Heart left ventricle (tissue), 16 donors: ENCODE measurements at places on chromosomes 12 and 14. TPM values are rescaled to one million over a fixed set of nuclear protein-coding genes. Genes with fewer than 3 reads are reported as not detected.

KCNMB4 gene
- total RNA-seq = 1.6 TPM

- no peak overlapping the region for H3K27ac ChIP-seq
- no peaks in the 10 kb centered on the region for H3K27me3 ChIP-seq
- H3K36me3 ChIP-seq = no peaks in the 10 kb centered on the region
- H3K4me1 ChIP-seq = peaks cover 27% of the 10 kb centered on the region
- no peak overlapping the region for H3K4me3 ChIP-seq
Observed at GRCh38 chr12:52278575-52279421, 4.4 kb downstream of the KRT86 start.

- no peaks in the 10 kb centered on the region for H3K27me3 ChIP-seq
- no peak overlapping the region for H3K27ac ChIP-seq
- no peak overlapping the region for H3K4me3 ChIP-seq
- H3K4me1 ChIP-seq = no peaks in the 10 kb centered on the region
- DNase-seq = no peak
Observed at GRCh38 chr12:68259318-68259940, 6.0 kb upstream of the IL22 start.

LIN7A gene
- total RNA-seq = 20.1 TPM

DNA sequence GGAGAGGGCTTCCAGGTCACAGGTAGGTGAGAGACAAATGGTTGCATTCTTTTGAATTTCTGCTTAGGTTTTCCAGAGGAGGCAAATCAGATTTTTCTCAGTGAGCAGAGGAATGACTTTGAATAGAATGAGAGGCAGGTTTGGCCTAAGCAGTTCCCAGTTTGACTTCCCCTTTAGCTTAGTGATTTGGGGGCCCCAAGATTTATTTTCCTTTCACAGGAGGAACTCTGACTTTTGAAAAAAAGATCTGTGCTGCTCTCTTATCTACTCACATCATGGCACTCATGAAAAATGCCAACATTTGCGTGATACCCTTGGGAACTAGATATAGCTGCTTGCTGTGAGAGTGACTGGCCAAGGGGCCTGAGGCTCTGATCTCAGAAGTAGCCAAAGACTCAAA, 58.0 kb upstream of the EVL start:
- no peaks in the 10 kb centered on the region for H3K27me3 ChIP-seq
- no peaks in the 10 kb centered on the region for H3K36me3 ChIP-seq
- no peaks in the 10 kb centered on the region for H3K4me1 ChIP-seq
- no peak for DNase-seq
- H3K4me3 ChIP-seq = no peak overlapping the region
- H3K27ac ChIP-seq = no peak overlapping the region

DNA sequence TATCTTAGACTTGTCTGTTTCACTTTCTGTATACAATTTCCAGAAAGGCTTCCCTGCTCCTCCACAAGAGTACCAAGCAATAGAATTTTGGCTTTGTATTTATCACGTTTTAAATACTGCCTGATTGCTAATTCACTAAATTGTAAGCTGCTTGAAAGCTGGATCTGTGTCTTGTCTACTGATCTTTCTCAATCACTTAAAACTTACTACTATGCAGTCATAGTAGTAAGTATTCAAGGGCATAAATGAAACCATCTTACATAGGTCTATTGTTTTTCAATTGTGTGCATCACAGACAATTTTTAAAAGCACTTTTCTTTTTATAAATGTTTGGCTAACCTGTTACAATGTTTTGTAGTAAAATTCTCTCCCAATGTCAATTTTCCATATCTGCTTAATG, 1.2 kb upstream of the GLIPR1L2 start:
- H3K27me3 ChIP-seq = no peaks in the 10 kb centered on the region
- peak overlapping the region; percentile 86 for H3K27ac ChIP-seq
- no peak overlapping the region for H3K4me3 ChIP-seq
- no peak for DNase-seq
- H3K4me1 ChIP-seq = peaks cover 18% of the 10 kb centered on the region

DNA sequence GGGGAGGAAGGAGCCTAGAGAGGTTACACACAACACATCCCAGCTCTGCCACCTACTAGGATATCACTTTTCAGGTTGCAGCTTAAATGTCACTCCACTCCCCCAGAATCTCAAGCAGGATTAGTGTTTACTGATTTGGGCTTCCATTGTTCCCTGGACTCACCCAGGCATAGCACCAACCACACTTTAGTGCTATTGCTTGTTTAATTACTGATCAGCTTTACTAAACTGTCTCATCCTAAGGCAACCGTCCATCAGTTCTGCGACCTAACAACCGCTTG, 6.1 kb upstream of the KRT18 start:
- no peaks in the 10 kb centered on the region for H3K36me3 ChIP-seq
- H3K27ac ChIP-seq = no peak overlapping the region
- no peak for DNase-seq
- no peaks in the 10 kb centered on the region for H3K4me1 ChIP-seq
- no peaks in the 10 kb centered on the region for H3K27me3 ChIP-seq

GRCh38 chr12:82486524-82487235, 128.4 kb downstream of the METTL25 start:
- no peak overlapping the region for H3K27ac ChIP-seq
- no peaks in the 10 kb centered on the region for H3K27me3 ChIP-seq
- H3K36me3 ChIP-seq = no peaks in the 10 kb centered on the region
- H3K4me1 ChIP-seq = no peaks in the 10 kb centered on the region
- no peak overlapping the region for H3K4me3 ChIP-seq

- H3K27ac ChIP-seq = no peak overlapping the region
- DNase-seq = no peak
- no peak overlapping the region for H3K4me3 ChIP-seq
- no peaks in the 10 kb centered on the region for H3K36me3 ChIP-seq
Observed at GRCh38 chr14:26925876-26926584, 328.2 kb upstream of the NOVA1 start.

- no peak overlapping the region for H3K4me3 ChIP-seq
- no peaks in the 10 kb centered on the region for H3K27me3 ChIP-seq
- H3K36me3 ChIP-seq = peaks cover 6% of the 10 kb centered on the region
- no peak for DNase-seq
- H3K27ac ChIP-seq = no peak overlapping the region
Observed at GRCh38 chr14:24408764-24409163, 10.0 kb downstream of the NYNRIN start.

DNA sequence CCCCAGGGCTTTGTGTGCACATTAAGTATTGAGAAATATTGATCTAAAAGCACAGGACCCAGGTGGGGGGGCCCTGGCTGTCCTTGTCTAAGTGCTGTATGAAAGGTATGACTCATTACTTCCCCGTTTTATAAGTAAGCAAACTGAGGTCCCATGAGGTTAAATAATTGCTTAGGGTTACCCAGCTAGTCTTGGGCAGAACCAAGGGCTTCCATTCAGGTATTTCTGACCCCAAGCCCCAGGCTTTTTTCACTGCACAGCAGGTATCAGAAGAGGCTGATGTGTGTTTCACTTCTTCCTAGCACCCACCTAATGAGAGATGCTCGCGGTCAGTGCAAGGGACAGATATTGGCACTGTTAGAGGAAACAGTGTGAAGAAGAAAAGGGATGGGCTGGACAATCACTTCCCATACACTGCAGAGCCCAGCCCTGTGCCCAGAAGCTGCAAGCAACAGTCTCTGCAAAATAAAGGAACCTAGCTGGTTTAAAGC, 4.7 kb upstream of the TC2N start:
- peaks cover 7% of the 10 kb centered on the region for H3K4me1 ChIP-seq
- H3K4me3 ChIP-seq = no peak overlapping the region
- peak overlapping the region; percentile 51 for H3K27ac ChIP-seq
- DNase-seq = no peak
- H3K27me3 ChIP-seq = peaks cover 3% of the 10 kb centered on the region

DNA sequence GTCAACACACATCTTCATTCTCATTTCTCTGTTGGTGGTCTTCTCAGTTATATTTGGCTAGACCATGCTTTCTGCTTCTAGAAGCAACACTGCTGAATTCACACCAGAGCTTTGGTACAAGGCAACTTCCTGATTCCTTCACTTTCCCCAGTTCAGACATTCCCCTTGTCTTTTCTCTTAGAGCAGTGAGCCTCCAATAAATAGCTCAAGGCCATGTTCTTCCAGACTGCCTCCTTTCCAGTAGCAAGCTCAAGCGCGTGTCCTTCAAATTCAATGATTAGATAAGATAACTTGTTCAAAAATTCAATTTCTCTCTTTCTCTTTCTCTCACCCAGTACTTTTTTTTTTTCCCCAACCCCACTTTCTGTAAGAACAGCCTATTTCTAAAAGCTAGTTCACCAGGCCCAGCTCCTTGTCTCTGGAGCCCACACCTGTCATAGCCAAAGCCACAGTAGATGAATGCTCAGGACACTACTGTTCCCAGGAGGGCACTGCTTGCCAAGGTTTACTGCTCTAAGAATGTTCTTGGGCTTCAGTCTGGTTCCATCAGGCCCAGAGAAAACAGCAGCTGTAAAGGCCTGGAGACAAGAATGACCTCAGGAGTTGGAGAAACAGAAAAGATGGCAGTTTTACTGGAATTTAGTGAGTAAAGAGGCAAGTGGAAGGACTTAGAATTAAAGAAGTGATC, 17.7 kb downstream of the TBK1 start:
- H3K27me3 ChIP-seq = no peaks in the 10 kb centered on the region
- DNase-seq = no peak
- no peak overlapping the region for H3K27ac ChIP-seq
- no peak overlapping the region for H3K4me3 ChIP-seq
- peaks cover 24% of the 10 kb centered on the region for H3K4me1 ChIP-seq

GRCh38 chr14:60943637-60944032, 37.2 kb downstream of the TRMT5 start:
- H3K27ac ChIP-seq = peak overlapping the region; percentile 27
- DNase-seq = no peak
- H3K27me3 ChIP-seq = no peaks in the 10 kb centered on the region
- H3K4me1 ChIP-seq = peaks cover 18% of the 10 kb centered on the region
- H3K36me3 ChIP-seq = no peaks in the 10 kb centered on the region
